ENCODE measurements at places on chromosomes 7 and 10.
A peak's percentile ranks its signal among the peaks of the same experiment; 100 is the strongest.

DNA sequence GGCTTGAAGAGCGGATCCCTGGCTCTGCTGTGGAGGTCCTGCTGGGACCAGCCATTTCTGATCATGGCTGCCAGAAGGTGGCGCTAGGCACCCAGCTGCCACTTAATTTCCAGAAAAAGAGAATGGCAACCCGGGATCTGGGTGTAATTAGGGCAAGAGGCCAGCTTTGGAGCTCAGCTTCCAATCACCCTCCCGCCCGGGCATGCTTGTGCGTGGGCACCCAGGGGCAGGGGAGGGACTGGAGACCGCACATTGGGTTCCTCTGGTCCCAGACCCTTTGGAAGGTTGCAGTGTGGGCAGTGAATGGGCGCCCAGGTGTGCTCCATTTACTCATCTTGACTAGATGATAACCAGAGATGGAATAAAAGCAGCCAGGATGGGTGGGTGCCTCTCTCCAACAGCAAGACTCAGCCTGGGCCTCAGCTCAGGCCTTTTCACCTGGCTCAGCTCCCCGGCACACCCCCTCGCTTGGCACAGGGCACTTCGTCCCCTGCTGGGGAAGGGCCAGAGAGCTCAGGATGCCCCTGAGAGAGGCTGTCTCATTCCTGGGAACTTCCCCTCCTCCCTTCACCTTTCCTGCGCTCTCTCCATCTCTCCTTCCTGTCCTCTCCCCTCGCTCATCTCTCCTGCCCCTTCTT, 14.7 kb downstream of the FAM241B start:
- DNase-seq = peak; percentile 68

- DNase-seq = no peak
Measured at GRCh38 chr10:98339799-98340198, 71.8 kb upstream of the LOXL4 start.

DNA sequence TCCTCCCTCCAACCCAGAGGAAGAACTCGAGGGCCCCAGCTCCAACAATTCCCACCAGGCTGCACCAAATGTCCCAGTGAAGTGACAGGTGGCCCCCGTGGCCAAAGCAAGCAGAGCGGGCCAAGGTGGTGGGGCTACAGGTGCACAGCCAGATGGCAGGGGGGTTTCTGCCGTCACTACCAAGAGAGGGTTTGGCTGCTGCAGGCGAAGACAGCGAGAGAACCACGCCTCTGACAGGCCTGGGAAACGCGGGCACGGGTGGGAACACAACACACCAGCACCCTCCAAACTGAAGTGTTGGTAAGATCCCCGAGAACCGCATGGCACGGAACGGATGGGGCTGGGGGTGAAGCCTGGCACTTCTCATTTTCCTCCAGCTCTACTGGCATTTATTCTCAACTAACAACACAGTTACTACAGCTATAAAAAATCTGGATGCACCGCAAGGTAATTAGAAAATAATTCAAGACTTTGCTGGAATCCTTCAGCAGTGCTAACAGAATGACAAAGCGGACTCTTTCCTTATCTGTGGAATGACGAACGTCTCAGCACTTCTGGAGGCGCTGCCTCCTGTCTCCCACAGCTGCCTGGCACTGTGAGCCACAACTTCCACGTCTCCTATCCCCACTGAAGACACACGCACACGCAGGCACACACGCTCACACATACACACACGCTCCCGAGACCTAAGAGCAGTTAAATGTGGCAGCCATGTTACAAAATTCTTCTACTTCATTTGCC, 167.9 kb downstream of the TCERG1L start:
- DNase-seq = no peak

DNA sequence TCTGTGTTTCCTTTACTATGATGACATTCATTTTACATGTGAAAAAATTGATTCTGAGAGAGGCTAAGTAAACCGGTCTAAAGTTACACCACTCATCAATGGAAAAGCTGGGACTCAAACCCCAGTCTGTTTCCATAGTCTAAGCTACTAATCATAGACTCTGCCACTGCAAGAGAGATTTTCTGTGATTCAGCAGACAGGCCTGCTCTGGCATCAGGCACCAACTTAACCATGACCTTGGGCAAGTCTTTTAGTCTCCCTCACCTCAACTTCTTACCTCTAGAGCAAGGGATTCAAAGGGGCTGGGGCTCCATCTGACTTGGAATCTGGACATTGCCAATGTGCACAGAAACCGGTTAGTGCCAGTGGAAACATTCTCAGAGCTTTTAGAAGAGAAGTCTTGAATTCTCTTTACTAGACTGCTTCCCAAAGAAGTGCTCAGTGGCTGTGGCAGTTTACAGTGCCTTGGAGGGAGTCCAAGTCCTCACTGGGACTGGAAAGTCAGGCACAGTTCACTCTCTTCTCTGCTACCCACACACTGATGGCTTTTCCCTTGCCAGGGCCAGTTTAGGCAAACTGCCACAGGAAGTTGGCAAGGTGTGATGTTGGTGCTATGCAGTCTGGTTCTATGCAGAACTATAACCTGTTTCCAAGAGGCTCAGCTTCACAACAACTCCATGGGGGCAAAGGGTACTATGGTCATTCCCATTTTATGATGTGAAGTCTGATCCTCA, 4.5 kb upstream of the BLNK start:
- DNase-seq = no peak

All from cardiac fibroblast (primary cell).